ENCODE measurements at places on chromosomes 12 and 14.

GRCh38 chr12:99455350-99456035, 192.1 kb upstream of the GARIN6 start:
- DNase-seq = peak; percentile 97

DNA sequence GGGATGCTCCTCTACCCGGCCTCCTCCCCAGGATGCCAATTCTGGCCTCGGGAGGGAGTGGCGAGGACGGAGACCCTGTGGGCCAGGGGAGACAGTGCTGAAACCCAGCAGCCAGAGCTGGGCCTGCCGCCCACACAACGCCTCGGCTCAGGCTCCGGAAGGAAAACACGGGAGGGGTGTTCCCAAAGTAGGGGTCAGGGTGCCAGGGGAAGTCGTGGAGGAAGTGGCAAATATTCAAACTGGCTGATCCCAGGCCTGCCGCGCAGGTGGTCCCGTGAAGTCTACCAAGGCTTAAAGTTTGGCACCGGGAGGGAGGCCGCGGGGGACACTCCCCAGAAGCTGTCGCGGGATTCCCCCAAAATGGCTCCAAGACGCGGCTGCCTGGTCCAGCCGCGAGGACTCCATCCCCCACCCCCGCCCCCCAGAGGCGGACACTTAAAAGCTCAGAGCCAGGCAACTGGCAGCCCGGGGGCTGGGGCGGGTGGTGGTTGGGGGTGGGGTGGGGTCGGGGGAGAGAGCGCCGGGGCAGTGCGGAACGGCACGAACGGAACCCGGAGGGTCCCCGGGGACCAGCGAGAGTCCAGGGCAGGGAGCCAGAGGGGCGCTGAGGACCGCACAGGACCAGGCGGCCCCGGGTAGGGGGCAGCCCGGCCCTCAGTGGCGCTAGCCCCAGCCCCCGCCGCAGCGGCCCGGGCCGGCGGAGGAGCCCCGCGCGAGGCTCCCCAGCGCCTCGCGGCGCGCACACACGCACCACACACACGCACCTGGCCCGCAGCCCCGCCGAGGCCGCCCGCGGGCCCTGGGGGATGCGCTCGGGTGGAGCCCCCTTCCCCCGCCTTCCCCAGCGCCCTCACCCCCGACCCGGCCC, 20.0 kb downstream of the BEGAIN start:
- DNase-seq = no peak

GRCh38 chr12:27732281-27732680, 21.6 kb downstream of the MRPS35 start:
- peak; percentile 42 for DNase-seq

- peak; percentile 76 for DNase-seq
Observed at GRCh38 chr14:61355892-61356325, 34.5 kb downstream of the PRKCH start.

GRCh38 chr14:99996951-99997571, 68.2 kb upstream of the EVL start:
- no peak for DNase-seq

DNA sequence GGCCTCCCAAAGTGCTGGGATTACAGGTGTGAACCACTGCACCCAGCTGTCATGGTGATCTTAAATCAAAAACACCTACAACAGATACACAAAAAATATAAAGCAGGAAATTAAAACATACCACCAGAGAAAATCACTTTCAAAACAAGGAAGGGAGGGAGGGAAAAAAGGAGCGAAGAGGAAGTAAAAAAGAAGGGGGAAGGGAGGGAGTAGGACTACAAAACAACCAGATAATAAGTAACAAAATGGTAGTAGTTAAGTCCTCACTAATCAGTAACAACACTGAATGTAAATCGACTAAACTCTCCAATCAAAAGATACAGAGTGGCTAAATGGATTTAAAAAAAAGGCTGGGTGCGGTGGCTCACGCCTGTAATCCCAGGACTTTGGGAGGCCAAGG, 89.0 kb downstream of the SH2B3 start:
- no peak for DNase-seq

GRCh38 chr14:92847749-92848148, 53.6 kb downstream of the GOLGA5 start:
- no peak for DNase-seq

GRCh38 chr12:66341126-66341525, 38.8 kb downstream of the HELB start:
- no peak for DNase-seq

DNA sequence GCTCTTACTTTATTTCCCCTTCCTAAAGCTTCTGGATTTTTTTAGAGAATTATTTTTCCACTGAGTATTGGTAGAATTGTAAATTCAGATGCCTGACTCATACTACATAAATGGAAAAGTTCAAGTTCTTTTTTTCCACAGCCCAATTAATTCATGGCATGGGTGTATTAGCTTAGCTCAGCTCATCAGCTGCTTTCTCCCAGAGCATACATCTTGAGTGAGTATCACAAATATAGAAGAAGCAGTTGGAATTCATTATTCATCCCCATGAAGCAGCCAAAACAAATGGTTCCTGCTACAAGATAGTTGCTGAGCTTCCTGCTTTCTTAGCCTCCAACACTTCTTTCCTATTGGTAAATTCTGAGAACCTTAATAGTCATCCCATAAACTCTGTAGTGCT, 105.1 kb downstream of the C12orf50 start:
- DNase-seq = no peak

- peak; percentile 85 for DNase-seq
Observed at GRCh38 chr12:6532927-6533652, 1.2 kb upstream of the GAPDH start.

DNA sequence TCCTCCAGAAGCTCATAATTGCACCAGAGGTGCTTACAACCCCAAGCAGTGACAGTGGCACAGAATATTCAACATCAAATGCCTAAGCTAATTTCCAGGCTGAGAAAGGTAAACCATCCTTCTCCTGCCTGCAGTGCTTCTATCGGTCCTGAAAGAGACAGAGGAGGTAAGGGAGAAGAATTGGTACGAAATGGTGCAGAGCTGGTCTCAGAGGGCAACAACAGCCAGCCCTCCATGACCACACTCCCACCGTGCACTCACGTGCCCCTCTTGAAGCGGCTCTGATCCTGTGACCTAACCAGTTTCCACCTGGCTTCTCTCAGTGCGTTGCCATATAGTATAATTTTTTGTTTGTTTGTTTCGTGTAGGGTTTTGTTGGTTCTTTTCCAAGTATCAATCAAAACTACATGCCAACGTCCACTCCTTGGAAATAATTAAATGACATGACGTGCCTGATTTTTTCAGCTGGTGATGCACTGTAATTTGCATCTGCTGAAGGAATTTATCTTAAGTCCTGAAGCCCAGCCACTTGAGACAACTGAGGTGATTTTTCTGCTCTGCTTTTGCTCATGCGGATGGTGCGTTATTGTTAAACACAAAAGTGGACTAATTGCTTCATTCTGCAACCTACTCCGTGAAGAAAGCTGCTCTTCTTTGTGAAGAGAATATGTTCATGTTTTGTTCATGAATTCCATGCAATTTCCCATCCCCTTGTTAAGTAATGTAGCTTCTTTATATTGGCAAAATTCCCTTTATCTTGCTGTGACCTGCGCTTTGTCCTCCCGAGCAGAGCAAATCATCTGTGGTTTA, 1.3 kb upstream of the ATP2A2 start:
- no peak for DNase-seq

DNA sequence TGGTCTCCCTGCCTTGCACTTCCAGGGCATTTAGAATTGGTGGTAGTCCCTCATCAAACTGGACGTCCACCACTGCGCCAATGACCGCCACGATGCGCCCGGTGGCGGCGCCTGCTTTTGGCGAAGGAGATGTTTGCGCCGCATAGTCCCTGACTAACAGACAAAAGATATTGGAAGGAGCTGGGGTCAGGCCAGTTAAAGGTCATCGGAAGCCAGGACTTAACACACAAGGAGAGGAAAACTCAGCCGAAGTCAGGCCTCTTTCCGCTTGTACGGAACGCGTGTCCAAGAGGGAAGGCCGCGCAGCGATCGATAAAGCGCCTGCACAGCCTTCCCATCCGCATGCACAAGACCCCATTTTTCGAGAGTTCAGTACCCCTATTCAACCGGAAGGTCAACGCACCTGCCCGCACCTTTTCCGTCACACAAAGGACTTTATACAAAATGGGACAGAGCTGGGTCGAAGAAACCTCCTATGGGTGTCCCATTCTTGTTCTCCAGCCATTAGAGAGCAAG, 525 bp downstream of the ATP5F1B start:
- DNase-seq = peak; percentile 33

DNA sequence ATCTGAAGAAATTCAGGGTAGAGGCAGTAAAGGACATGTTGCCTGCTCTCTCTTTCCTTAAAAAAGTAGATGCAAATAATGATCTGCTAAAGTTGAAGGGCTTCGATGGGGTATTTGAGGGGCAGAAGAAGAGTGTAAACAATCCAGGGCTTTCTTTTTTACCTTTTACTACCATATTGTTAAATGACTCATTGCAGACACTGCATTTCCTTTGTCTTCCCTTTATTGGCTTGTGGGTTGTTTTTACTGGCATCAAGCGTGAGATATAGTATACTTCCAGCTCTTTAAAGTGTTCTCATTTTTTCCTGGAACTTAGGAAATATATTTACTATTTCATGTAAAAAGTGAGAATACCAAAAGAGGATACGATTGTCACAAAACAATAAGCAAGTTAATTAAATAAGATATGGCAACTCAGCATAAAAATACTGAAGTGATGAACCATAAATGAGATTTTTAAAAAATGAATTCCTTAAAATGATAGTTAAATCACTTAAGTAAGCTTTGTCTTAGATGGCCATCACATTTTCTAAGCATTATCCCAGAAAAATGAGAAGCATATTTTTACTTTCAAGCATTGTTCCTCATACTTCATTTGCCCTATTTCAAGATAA, 72.3 kb upstream of the KRAS start:
- DNase-seq = no peak

DNA sequence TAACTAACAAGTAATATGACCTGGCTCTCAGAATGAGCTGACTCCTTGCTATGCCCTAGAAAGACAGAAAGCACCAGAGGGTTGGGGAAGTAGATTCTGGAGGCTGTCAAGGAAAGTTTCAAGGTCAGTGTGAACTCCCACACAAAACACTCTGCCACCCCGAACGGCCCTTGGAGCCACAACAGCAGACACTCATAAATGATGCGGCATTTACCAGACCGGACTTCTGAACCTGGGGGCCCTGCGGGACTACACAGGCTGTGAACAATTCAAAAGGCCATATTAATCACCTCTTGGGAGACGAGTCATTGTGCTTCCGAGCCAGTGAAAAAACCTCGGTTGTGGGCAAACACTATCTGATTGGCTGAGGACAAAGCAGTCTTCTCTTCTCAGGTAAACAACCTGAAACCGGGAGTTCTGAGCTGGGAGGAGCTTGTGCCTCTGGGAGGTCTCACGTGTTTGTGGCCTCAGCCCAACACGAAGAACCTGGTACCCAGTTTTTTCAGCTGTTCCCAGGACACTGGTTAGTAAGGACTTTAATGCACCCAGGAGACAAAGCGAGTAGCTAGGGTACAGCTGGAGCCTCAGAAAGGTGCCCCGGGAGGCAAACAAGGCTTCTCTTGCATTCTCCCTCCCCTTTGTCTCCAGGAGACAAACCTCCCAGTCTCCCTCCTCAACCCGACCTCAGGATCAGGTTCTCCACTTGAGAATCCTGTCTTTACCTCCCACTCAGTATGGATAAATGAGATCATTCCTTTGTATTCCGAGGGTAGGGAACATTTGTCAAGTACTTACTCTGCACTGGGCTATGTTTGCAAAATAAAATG, 35.3 kb downstream of the VWF start:
- no peak for DNase-seq

DNA sequence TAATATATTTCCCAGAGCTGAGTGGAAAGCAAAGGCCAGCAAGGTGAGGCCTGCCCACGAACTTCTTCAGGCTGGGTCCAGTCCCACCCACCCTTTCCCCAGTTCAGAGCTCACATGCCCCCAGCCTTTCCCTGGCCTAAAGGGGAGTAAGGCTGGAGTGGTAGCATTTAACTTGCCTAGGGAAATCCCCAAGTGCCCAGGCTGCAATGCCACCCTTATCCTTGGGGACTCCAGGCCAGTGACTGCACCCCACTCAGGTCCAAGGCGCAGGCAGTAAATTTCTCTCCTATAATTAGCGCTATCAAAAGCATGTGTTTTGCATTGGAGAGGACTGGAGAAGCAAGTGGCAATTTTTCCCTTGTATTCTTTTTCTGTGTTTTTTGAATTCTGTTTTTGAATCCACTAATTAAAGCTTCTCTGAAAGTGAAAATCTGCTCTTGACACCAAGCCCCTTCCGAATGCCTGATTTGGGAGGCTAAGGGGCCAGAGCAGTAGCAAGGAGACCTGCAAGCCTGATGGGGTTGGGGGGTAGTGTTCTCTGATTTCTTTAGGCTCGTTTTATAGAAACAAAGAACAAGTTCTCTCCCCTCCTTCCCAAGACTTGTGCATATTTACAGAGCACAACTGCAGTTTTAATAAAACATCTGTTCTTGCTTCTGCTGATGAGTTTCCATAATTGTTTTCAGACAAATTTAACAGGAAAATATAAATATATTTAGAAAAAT, 3.5 kb upstream of the HOXC6 start:
- DNase-seq = no peak

GRCh38 chr14:79270361-79270760, 940.9 kb downstream of the DIO2 start:
- no peak for DNase-seq
